NCI-H526 treated with DMSO at 0.1 percent for 48 hours (cell line): ENCODE measurements at places on chromosomes 11 and 22.

DNA sequence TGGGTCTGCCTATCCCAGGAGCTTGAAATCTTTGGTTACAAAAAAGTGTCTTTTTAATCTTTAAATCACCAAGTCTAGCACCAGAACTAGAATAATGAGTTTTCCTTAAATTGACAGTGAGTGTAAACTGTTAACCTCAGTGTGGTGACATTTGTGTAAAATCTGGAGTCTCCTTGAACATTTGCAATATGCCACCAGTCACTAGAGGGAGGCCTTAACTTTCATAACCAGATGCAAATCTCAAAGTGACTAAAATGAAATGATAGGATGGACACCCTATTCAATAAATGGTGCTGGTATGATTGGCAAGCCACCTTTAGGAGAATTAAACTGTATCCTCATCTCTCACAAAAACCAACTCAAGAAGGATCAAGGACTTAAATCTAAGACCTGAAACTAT, 8.3 kb upstream of the SCGB1D2 start:
- no peak for DNase-seq

DNA sequence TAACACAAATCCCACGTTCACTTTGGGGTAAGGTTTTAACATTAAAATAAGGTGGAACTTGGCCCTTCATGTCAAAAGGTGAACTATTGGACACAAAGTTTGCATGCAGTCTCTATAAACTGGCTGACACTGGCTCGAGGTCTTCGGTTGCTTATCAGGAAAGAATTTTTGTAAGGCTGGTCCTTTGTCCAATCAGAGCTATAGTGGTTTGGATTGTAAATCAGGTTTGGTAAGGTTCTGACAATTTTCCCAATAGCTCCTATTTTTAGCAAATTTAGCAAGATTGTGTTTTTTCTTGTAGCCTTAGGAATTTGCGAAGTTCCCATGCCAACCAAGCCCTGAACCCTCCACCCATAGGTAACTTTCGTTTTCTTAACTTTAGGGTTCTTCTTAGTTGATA, 17.6 kb upstream of the MED17 start:
- DNase-seq, result no peak

GRCh38 chr11:29328961-29329441, 687.8 kb downstream of the KCNA4 start:
- no peak for DNase-seq

DNA sequence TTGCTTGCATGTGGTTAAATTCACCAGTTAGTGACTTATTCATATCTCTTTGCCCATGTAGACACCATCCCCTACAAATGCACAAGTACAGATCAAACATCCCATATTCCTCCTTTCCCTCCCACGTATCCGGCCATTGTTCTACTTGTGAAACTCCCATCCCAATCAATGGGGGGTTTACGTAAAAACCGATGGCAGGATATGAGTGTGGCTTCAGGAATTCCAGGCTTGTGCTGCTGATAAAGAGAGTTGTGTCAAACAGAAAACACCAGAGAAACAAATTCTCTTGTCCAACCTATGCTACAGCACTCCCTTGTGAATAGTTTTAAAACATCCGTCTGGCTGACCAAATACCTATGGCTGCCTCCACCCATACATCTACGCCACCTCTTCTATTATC, 15.5 kb downstream of the FLI1 start:
- no peak for DNase-seq

DNA sequence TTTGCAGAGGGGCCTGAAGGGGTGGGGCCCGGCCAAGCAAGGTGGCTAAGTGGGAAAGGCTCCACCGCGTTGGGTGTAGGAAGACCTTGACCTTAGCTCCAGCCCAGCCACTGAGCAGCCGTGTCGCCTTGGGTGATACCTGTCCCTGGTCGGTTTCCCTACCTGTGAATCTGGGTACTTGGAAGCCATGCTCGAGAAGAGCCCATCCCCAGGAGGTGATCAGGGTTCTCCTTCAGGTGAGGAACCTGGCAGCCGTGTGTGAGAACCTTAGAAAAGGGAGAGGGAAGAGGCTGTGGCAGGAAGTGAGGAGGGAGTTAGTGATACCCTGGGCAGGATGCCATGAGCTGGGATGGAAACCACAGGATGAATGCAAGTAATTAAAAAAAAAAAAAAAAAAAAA, 21.6 kb downstream of the PPARA start:
- DNase-seq, result no peak

GRCh38 chr11:71191201-71191600, 61.2 kb downstream of the SHANK2 start:
- no peak for DNase-seq

GRCh38 chr22:38122616-38123015, 12.1 kb upstream of the BAIAP2L2 start:
- DNase-seq, result no peak

DNA sequence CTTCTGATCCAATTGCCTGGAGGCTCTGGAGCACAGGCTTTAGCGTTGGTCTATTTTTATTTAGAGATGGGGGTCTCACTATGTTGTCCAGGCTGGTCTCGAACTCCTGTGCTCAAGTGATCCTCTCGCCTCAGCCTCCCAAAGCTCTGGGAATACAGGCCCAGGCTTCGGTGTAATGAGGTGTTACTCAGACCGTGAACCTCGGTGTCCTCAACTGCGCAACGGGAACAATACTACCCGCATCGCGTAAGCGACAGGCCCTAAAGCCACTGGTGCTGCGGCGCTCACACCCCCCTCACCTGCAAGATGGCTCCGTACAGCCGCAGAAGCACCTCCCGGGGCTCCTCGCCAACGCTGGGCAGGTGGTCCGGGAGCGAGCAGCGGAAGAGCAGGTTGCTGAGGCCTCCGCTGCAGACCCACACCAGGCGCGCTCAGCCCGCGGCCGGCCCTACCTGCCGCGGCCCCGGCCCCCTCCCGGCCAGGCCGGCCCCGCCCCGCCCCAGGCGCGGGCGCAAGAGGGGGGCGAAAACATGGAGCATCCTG, 628 bp downstream of the CHKB start:
- DNase-seq, result no peak

- DNase-seq, result no peak
Observed at GRCh38 chr22:22714600-22715335, 70.4 kb downstream of the GGTLC2 start.

DNA sequence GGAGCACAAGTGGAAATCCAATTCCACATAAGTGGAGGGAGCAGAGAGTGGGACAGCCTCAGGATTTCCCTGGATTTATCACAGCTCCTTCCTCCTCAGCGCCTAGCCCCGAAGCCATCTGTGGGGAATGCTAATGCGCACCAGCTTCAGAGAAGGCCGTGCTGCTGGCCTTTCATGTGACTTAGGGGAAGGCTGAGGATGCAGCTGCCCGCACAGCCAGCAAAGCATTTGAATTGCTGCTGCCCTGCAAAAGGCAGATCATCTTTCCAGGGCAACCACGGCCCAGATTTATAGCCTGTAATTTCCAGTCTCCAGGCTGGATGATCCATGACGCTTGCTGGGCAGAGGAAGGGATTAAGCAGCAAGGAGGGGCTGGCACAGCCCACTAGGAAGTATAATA, 29.9 kb downstream of the SYN3 start:
- DNase-seq, result no peak

DNA sequence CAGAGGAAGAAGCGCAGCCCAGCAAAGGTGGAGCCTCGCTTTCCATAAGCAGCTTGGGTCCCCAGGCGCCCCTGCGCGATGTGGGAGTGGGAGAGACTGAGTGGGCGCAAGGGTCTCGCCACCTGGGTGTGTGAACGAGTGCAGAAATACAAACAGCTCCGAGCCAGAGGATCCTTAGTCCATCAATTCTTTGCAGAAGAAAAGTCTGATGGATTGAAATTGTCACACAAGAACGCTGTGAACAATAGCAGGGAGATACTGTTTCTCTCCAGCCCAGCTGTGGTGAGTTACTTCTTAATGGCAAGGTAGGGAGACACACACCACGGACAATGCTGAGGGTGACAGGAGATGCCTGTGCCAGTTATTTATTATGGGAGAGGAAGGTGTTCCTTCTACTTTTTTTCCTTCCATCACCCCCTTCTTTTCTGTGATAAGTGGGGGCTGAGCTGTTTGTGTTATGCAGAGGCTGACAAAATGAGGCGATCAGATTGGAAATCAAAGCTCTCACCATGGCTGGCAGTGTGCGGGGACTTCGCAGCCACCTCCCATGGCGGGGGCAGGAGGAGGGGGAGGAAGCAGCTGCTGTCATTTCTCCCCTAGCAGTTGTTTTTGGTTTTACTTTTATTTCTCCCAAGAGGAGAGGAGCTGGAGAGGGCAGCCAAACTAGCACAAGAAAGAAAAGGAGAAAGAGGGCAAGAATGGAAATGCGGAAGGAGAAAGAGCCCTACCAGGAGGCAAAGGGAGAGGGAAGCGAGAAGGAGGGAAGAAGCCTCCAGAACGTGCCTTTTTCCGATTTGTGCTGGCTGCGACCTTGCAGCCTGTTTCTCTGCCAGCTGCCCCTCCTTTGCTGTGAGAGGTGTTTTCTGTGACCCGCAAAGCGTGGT, 755.8 kb downstream of the NTM start:
- DNase-seq, result no peak

GRCh38 chr11:96393753-96394348, 4.0 kb downstream of the JRKL start:
- peak; percentile 27 for DNase-seq

DNA sequence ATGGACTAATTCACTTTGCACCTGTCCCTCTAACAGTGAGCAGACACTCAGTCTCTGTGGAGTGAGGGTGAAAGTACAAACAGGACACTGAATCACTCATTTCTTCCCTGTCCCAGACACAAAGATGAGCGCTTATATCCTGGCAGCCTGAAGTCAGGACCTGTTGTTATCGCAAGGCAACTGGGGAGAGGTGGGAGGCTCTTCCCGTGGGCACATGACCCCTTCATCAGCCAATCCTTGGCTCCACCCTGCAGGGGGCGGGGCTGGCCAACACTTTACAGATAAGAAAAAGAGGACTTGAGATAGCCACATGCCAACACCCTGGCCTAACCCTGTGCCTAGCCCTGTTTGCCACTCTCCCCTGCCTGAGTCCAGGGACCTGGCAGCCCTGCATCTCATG, 29.5 kb upstream of the TESMIN start:
- DNase-seq, result no peak
